Stimulated activated CD4-positive, alpha-beta T cell treated with anti-CD3 and anti-CD28 coated beads, Interleukin-12 subunit alpha, Interleukin-12 subunit beta, amount 100 ng/mL, for 24 hours (primary cell): ENCODE measurements at places on chromosomes 12 and 14.

- no peak for DNase-seq
Measured at GRCh38 chr12:3328081-3328480, 162.9 kb upstream of the PRMT8 start.

DNA sequence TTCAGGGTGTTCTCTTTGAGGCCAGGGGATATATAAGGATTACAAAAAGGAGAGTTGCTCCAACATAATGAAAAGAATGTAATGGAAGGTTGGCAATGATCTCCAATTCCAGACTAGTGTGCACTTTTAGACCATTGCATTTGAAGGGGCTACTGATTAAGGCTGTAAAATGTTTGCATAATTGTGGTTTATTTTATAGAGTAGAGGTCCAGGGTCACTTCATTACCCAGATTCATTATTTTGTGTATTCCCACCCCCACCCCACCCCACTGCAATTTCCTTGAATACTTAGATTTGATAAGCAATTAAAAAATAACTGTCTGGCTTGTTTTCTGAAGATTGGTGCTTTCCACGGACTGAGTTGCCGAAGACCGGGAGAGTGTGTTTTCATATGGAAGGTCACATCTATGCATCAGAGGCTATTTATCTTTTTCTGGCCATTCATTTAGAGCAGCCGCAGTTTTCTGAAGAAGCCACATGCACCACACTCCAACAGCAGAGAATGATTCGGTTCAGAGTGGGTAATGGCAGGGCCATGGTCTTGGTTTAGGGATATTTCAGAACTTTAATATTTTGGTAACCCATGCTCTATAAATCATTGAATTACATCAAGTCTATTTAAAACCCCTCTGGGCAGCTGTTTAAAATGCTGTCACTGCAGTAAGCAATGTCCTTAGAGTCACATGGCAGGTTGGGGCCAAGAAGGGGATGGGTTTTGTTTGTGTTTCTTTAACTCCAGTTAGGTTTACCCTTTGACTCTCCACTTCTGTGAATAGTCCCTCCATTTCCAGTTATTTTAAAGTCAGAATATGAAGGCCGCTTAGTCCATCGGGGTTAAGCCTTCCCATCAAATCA is 94.6 kb downstream of the TMEM30B start:
- no peak for DNase-seq

- DNase-seq: no peak
Measured at GRCh38 chr12:118050972-118051910, 9.7 kb downstream of the WSB2 start.

GRCh38 chr14:104689109-104689880 is at the start of gene INF2:
TSS of gene INF2 (plus strand) at chr14:104689618. CDS start at chr14:104701366, 11,748 bp downstream.
- DNase-seq: peak; percentile 18

- DNase-seq: no peak
Measured at GRCh38 chr14:55340482-55340881, 69.3 kb downstream of the FBXO34 start.

DNA sequence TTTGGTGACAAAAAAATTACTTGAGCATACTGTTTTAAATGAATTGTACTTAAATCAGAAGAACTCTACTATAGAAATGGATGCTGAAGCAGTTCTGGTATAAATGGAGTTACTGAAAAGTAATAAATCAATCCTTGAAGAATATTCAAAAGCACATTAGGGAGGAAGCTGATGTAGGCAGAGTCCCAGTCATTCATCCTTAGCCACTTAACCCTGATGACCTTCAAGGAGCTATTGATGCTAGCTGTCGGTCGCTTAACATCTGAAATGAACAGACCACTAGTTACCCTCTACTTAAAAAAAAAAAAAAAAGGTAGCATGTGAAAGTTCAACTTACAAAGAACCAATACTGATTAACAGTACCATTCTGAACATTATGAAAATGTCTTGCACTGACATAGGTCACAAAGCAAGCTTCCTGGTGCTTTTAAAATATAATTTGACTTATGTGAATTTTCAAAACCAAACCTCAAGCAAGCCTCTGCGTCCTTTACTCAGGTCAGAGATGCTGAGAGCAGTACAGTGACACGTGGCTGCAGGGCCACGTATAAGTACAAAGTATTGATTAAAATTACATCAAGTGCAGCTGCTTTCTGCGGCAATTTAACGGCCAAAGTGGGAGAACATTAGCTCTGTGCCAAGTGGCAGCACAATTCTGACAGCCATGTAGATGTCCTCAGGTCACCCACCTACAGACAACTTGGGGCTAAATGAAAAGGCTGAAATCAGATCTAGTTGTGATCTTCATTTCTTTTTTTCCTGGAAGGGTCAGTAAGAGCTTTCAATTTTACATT is 18.1 kb downstream of the PPM1H start:
- no peak for DNase-seq

GRCh38 chr12:89084751-89085150 is 267.6 kb downstream of the DUSP6 start:
- DNase-seq: no peak

DNA sequence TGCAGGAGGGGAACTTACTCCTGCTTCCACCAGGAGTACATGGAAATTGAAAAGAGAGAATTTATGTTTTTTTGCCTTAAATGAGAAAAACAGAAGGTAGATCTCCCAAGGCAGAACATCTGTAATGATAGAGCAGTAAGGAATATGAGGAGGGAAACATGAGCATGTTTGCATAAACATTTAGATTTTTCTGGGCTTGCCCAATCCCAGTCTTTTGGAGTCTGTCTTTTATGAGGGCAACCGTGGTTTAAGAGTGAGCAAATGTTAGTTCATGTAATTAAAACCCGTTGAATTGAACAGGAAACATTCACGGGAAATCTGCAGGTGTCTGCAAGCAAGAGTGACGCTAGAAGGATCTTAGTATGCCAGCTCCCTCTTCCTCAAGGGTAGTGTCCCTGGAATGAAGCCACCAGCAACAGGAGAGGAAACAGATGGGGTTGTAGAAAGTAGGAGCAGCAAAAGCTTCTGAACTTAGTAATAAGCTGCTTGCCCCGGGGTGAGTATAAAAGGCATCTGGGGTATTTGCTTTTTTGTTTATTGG is 79.3 kb downstream of the ARF6 start:
- DNase-seq: no peak

DNA sequence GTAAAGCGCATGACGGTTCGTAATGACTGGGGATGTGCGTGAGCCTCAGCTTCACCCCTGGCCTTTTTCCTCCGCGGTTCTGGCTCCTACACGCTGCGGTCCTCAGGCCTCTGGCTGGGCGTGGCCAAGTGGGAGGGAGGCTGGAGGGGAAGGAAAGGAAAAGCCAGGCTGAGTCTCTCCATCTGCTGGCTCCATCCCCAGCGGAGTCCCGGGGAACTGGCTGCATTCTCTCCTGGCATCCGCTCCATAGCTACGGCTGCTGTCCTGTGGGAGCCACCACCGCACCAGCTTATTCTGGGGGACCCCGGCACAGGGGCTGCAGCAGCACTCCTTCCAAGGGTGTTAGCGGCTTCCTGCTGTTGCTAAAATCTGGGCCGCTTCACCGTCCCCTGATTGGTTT is 68.2 kb upstream of the SLC24A4 start:
- DNase-seq: no peak

DNA sequence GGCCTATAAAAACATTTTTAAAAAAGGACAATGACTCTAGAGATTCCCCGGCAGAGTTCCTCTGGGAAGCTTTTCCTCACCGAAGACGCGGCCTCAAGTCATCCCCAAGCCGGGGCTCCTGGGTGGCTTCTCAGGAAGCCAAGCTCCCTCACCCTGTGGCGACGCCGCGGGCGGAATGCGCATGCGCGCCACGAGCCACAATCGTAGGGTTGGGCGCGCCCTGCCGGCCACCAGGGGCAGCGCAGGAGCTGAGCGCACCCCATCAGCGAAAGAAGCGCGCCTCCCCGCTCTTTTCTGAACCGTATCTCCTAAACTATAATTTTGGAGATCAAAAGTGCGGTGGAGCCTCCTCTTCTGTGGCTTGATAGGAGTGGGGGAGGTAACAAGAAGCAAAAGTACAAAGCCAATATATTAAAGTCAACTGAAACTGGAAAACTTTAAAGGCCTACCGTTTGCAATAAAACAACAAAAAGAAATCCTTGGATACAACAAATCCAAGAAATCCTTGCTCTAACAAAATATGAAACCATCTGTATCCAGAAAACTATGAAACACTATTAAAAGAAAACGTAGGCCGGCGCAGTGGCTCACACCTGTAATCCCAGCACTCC is 17.4 kb upstream of the CHFR start:
- DNase-seq: peak; percentile 90
